ENCODE measurements at places on chromosomes 7 and 10. TPM values are rescaled to one million over a fixed set of nuclear protein-coding genes. Genes with fewer than 3 reads are reported as not detected.
A peak's percentile ranks its signal among the peaks of the same experiment; 100 is the strongest.

MKI67 gene
- 10.0 TPM for total RNA-seq

- DNase-seq, result no peak
Measured at GRCh38 chr7:152366662-152367061, 69.1 kb downstream of the KMT2C start.

GJD4 gene
- not detected for total RNA-seq

DNA sequence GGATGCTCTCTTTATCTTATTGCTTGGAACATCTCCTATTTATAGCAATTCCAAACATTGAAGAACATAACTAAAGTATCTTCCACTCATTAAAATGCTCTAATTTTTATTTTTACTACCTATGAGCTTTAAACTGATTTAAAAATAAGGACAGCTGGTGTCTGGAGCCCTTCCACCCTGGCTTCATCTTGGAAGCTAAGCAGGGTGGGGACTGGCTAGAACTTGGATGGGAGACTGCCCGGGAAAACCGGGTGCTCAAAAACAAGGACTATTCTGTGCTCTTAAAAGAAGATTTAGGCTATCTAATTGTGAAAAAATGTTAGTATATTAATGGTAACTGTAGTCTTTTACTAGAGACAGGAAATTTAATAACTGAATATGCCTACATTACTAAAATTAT, 69.2 kb downstream of the ARMC3 start:
- DNase-seq, result no peak

DNA sequence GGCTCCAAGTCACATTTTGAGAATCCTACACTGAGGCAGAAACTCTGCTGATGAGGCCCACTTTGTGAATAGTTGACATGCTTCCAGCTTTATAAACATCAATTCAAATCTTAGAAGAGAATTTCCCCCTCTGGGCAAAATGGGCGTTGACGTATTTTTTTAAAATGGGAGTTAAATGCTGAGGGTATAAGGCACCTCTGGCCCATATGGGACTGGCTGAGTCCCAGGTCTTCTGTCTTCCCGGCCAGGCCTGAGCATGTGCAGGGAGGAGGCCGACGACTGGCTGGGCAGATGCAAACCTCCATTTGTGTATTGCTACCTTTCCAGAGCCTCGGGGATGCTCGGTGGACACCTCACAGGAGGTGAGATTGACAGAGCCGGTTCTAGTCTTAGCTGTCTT, 37.7 kb downstream of the BUB3 start:
- DNase-seq, result no peak

TRPV5 gene
- not detected for total RNA-seq

GRCh38 chr10:133163889-133164815, 4.1 kb downstream of the KNDC1 start:
- DNase-seq, result peak; percentile 12

SLC18A3 gene
- not detected for total RNA-seq

BLNK gene
- 4.0 TPM for total RNA-seq

GRCh38 chr10:133307776-133308420, 774 bp downstream of the TUBGCP2 start:
- DNase-seq, result peak; percentile 93

CPA5 gene
- total RNA-seq, result not detected

GRCh38 chr7:65448816-65449504, 75.3 kb downstream of the ZNF92 start:
- no peak for DNase-seq

ERVW-1 gene
- not detected for total RNA-seq

GRM8 gene
- not detected for total RNA-seq

DNA sequence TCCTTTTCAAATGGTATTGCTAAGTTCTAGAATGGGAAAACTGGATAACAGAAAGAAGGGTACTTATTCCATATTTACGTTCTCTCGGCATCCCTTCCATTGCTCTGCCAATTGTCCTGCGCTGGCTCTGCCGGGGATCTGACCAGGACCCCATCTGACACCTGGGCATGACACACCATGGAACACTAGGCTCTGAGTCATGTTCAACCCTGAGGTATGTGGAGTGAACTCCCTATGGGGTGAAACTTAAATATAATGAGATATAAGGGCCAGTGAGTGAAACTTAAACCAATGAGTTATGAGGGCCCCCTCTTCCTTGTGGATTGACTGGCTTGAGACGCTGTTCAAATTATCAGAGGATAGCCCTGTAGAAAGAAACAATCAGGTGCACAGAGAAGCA, 55.1 kb upstream of the ZEB1 start:
- no peak for DNase-seq

CRHR2 gene
- total RNA-seq, result not detected

GRCh38 chr10:2813693-2814092, 253.7 kb upstream of the PFKP start:
- no peak for DNase-seq

CCDC172 gene
- not detected for total RNA-seq

DNA sequence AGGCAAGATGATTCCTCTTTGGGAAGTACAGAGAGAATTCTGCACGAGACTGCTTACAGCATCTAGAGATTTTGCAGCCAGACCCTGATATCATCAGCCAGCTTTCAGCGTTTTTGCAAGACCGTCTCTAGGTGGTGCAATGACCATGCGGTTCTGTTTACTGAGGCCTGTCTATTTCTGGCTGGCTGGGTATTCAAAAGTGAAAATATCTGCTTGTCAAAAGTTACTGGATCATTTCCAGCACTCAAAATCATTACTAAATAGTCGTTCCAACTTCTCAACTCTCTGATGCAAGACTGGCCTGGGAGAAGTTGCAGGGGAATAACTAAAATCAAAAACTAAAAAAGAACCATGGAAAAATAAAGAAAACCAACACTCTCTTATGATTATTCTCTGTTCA, 240.1 kb downstream of the ELMO1 start:
- no peak for DNase-seq

DNA sequence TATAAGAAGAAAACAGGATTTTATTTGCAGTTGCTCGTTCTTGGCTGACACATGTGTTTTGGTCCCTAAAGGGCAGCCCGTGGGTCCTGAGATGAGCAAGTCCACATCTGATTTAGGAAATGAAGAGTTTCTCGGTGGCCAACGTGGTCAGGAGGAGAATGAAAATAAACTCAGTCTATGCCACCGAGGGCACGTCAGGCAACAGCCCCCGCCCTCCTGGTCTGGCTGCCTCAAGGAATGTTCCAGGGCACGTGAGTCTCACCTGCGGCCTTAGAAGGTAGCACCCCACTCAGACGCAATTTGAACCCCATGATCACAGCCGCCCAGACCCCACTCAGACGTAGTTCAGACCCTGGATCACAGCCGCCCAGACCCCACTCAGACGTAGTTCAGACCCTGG, 197.2 kb downstream of the ADARB2 start:
- no peak for DNase-seq

SEMA3A gene
- total RNA-seq, result not detected

FFAR4 gene
- not detected for total RNA-seq

FRMPD2 gene
- total RNA-seq, result not detected

DNA sequence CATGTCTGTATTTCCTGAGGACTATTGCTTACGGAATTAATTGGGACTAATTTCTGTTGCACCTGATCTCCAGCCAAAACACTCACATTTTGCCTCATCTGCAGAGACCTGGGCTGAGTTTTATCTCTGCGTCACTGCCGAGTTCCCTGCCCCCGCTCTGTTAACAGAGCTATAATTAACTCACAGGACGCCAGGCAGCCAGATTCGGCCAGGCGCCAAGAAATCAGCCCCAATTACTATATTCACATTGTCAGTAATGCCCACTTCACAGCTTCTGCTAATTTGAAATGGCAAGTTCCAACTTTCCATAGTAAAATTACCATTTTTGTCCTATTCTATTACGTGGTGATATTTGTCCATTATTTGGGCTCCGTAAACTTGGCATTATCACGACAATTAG, 130.5 kb downstream of the CUX1 start:
- DNase-seq, result no peak

GRCh38 chr7:101729241-101729883, 88.1 kb upstream of the CUX1 start:
- no peak for DNase-seq

POLR2J2 gene
- total RNA-seq, result 63.8 TPM
